ENCODE measurements at places on chromosomes 2 and 18.

GRCh38 chr18:45059695-45060094 lies 379.0 kb downstream of the SETBP1 start:
- DNase-seq = no peak

GRCh38 chr18:13500869-13501542 lies 225.4 kb downstream of the FAM210A start:
- DNase-seq = no peak

DNA sequence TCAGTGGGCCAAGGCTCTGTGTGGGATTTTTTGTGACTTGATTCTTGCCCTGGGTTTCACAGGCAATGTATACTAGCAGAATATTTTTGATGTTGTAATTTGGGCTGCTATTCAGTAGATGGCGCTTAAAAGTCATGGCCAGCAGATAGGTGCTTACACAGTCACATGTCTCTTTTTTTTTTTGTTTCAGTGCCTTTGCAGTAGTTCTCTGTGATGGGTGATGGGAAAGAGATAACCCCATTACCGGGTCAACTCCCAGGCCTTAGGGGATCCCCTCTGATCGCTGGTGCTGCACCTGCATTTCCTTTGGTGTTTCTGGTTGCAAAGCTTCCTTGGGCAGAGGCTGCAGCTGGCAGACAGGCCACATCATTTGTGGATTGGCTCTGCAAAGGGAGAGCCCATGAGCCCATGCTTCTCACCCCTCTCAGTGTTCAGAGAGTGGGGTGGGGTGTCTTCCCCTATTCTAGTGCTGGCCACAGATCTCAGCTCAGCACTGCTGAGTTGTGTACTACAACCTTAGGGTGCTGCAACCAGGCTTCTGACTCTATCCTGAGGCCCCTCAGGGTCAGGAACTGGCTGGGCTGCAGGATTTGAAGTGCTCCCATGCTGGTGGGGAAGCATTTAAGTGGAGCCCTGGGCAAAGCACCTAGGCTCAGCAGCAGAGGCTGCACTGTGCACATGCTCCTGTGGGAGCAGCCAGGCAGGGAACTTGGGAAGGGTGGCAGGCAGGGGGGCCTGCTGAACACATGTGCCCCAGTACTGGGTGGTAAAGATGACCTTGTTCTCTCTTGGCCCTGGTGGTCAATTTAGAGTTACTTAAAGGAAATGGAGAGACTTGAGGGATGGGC lies 219.8 kb upstream of the SPHKAP start:
- no peak for DNase-seq

DNA sequence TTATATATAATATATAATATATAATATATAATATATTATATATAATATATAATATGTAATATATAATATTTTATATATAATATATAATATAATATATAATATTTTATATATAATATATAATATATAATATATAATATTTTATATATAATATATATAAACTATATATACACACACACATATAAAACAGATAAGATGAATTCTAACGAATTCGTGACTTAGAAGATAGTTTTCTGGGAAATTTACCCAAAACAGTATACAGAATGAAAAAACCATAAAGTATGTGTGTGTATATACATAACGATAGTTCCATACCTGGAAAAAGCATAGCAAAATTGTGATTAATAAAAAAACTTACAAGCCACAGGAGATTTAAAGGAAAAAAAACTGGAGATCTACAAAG lies 80.6 kb downstream of the THADA start:
- DNase-seq = no peak

GRCh38 chr2:111226876-111227700 lies 106.4 kb downstream of the BCL2L11 start:
- no peak for DNase-seq

DNA sequence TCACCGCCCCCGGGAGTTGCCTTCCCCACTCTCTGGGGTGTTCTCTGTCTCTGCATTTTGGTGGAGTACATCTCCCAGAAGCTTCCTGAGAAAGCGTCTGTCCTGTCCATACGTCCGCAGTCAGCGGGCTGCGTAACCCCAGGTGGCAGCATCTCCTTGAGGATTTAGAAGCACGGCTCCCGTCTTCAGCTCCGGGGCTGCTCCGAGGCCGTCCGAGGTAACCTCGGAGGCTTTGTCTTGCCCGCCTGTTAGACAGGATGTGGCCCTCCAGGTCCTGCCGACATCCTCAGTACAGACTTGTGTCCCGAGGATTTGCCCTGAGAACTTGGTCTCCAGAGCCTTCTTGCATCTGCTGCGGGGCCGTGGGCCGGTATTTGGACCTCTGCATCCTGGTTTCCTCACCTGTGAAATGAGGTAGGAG lies 58.4 kb downstream of the CTDP1 start:
- no peak for DNase-seq

- no peak for DNase-seq
Measured at GRCh38 chr18:77058290-77058835, 74.2 kb downstream of the MBP start.

GRCh38 chr18:12579775-12580174 lies 78.1 kb downstream of the SPIRE1 start:
- DNase-seq = no peak

GRCh38 chr2:942775-943460 lies 7.7 kb upstream of the SNTG2 start:
- DNase-seq = no peak

DNA sequence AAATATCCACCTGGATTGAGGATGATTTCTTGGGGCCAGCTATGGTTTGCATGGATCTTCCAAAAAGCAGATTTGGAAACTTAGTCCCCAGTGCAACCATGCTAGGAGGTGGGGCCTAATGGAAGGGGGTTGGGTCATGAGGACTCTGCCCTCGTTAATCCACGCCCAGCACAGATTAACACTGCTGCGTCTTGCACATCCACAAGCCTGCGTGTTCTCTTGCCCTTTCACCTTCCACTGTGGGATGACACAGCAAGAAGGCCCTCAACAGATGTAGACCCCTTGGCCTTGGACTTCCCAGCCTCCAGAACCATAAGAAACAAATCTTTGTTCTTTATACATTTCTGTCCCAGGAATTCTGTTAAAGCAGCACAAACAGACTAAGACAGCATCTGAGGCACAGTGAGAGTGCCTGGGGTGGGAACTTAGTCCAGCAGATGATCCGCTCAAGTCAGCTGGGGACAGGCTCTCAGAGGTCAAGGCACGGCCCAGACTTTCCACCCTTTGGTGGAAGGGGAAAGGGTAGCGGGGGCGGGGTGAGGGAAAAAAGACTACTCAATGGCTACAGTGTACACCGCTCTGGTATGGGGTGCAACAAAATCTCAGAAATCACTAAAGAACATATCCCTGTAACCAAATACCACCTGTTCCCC lies 2.4 kb downstream of the RAB17 start:
- no peak for DNase-seq

GRCh38 chr18:79257480-79257879 lies 138.2 kb upstream of the NFATC1 start:
- DNase-seq = no peak

DNA sequence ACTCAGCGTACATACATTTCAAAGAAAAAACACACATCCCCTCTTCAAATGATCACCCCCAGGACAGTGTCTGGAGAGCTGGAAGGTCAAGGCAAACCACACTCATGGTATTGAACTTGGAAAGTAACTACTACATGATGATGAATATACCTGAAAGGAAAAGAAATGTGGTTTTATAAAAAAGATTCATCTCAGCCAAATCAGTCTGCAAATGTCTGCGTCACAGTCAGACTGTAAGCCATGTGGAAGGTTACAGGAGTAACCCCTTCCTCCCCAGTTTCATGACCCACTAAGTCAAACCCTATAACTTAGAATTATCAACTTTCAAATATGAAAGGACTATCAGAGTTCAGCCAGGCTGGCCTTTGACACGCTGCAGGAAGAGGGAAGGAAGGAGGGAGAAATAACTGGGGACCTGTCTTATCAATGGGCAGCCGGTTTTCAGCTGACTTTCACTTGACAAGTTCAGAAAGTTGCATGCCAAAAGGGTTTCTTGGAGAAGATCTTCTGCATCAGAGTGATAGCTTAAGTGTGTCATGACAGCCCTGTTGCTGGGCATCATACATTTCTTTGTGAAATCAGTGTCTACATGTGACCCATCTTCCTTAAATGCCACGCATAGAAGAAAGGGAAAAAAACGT lies 7.0 kb upstream of the BMP10 start:
- no peak for DNase-seq

DNA sequence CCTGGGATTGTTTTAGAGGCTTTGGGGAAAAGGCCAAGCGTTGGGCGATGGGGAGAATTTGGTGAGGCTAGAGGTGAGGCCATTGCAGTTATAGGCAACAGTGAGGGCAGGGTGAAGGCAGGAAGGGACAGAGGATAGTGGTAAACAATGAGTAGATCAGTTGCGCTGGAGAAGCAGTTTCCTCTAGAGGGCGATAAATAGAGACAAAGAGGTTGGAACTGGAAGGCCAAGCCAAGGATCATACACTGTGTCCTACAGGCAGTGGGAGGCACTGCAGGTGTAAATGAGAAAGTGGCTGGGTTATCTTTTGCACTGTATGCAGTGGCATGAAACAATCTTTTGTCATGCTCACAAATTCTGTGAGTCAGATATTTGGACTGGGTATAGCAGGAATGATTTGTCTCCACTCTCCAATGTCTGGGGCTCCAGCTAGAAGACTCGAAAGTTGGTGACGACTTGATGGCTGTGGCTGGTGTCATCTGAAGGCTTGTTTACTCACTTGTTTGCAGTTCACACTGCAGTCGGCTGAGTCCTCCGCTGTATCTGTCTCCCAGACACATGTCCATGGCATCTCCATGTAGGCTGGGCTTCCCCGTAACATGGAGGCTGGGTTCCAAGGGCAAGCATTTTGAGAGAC lies 82.1 kb downstream of the TNP1 start:
- DNase-seq = peak; percentile 27

DNA sequence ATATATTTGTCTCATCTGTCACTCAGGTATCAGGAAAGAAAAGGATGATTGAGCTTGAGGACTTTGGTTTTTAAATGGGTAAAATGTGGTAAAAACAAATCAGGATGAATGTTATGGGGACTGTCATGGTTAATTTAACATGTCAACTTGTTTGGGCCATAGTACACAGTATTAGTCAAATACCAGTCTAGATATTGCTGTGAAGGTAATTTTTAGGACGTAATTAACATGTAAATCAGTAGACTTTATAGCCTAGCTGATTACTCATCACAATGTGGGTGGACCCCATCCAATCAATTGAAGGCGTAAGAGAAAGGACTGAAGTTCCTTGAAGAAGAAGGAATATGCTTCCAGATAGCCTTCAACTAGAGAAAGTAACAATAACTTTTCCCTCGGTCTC lies 275.7 kb upstream of the ZNF804A start:
- DNase-seq = no peak

DNA sequence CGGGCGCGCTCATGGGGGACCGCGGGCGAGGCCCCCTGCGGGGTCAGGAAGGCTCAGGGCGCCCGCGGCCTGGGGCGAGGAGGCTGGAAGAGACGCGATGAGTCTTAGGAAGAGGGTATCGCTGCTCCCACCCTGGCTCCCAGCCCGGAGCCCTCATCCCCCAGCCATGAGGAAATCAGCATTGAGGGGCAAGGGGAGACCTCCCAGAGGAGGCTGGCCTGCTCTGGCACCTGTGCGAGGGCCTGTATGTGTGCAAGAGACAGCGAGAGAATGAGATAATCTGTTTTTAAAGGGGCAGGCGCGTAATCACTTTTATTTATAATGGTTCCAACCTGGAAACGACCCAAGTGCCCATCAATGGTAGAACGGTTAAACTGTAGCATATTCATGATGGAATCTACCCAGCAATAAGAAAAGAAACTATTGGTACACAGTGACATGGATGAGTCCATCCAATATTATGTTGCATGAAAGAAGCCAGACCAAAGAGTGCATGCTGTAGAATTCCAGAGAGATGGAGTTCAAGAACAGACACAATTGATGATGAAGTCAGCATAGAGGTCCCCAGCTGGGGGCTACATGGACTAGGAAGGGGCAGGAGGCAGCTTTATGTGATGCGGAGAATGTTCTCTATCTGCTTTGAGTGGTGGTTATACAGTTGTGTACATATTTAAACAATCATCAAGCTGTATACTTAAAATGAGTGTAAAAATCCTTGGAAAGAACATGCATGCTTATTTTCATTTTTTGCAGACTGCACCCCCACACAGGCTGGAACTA lies 14.4 kb downstream of the FBXO41 start:
- no peak for DNase-seq

- no peak for DNase-seq
Measured at GRCh38 chr2:162458240-162458639, 114.3 kb downstream of the GCA start.

GRCh38 chr2:167380555-167380954 lies 492.3 kb downstream of the XIRP2 start:
- DNase-seq = no peak

- no peak for DNase-seq
Measured at GRCh38 chr2:226943862-226944620, 108.2 kb downstream of the RHBDD1 start.

GRCh38 chr2:33491441-33492084 lies 15.1 kb downstream of the RASGRP3 start:
- DNase-seq = no peak

GRCh38 chr18:52341103-52341432 lies 1.1 kb downstream of the DCC start:
- no peak for DNase-seq

GRCh38 chr2:104919127-104919526 lies 65.2 kb downstream of the POU3F3 start:
- no peak for DNase-seq

DNA sequence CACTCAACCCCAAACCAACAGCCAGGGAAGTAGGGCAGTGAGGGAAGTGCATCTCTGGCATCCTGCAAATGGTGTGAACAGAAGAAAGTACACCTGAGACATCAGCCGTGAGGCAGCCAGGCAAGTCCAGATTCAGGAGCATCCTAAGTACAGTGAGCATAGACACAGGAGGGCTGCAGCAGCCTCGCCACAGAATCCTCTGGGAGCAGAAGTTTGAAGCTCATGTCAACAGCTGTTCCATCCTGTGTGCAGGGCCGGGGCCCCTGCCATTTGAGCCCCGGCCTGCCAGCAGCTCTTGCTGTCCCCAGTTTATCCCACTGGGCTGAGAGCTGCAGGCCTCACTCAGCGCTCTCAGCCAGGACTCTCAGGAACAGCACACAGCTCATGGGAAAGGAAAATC lies 14.5 kb downstream of the LOXHD1 start:
- no peak for DNase-seq

DNA sequence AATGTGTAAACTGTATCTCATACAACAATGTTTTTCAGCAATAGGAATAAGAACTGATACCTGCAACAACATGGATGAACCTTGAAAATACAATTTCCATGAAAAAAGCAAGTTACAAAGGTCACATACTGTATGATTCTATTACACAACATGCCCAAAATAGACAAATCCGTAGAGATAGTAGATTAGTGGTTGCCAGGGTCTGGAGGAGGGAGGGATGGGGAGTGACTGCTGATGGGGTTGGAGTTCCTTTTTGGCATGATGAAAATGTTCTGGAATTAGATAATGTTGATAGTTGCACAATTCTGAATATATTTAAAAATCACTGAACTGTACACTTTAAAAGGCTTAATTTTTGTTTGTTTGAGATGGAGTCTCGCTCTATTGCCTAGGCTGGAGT lies 33.8 kb downstream of the UBXN4 start:
- no peak for DNase-seq
